Ovary (tissue), 10 donors: ENCODE measurements at places on chromosomes 3 and 15. TPM values are rescaled to one million over a fixed set of nuclear protein-coding genes. Genes with fewer than 3 reads are reported as not detected.

DNA sequence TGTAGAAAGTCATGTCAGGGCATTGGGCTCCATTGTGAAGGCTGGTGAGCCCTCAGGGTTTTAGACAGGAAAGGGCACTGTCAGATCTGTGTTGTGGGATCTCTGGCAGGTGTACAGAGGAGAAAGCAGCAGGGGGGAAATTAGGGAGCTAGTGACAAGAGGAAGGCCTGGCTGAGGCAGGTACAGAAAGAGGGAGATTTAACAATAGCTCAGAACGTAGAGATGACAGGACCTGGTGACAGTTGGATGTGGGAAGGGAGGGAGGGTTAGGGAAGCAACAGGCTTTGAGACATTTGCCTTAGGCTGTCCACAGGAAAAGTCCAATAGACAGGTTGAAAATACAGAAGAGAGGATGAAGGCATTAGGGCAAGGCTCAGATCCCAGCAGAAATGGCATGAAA, 288.1 kb downstream of the EPHB1 start:
- DNase-seq: no peak

CRABP1 gene
- polyA plus RNA-seq: 0.40 TPM

DLL4 gene
- polyA plus RNA-seq: 15.7 TPM

DNA sequence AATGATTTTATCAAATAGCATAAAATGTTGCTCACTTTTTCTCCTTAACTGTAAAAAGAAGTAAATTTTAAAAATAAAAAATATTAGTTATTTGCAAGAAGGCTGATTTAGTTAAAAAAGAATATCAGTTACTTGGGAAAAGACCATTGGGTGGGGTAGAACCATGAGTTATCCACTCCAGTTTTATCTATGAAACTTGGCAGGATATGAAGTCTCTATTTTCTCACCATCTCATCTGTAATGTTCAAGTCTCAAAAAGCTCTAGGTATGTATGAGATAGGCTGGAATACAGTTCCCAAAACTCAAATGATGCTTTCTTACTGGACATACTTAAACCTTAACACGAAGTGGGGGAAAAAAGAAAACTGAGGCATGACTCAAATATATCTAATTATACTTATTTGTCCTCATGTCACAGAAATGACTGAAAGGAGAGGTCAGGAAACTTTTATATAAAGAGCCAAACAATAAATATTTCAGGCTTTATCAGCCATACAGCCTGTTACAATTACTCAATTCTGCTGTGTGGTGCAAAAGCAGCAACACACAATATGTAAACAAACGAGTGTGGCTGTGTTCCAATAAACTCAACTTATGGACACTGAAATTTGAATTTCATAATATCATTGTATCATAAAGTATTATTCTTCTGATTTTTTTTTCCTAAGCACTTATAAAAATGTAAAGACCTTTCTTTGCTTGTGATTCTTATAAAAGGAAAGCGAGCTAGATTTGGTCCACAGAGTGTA, 131.8 kb downstream of the TBL1XR1 start:
- DNase-seq: no peak

ACTRT3 gene
- 1.5 TPM for polyA plus RNA-seq

DNA sequence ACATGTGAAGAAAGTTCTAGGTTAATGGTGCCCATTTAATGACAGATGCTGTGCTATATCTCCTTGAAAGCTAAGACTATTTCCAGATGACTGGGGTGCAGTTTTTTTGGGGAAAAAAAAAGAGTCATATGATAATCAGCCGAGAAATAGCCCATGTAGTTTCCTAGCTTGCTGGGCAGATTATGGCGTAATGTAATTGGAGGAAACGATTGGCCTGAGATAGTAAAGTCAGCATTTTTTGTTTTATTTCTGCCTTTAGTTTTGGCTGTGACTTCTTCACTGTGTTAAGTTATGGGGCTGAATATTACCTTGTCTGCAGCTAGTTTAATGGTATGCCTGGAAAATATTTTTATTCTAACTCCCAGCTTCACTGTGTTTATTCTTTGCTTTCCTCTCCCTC, 24.0 kb downstream of the PDHB start:
- no peak for DNase-seq

GRCh38 chr3:4218456-4219226, 84.5 kb upstream of the SETMAR start:
- DNase-seq: no peak

- DNase-seq: peak; percentile 74
Measured at GRCh38 chr3:9399746-9400145, 2.3 kb downstream of the SETD5 start.

DNA sequence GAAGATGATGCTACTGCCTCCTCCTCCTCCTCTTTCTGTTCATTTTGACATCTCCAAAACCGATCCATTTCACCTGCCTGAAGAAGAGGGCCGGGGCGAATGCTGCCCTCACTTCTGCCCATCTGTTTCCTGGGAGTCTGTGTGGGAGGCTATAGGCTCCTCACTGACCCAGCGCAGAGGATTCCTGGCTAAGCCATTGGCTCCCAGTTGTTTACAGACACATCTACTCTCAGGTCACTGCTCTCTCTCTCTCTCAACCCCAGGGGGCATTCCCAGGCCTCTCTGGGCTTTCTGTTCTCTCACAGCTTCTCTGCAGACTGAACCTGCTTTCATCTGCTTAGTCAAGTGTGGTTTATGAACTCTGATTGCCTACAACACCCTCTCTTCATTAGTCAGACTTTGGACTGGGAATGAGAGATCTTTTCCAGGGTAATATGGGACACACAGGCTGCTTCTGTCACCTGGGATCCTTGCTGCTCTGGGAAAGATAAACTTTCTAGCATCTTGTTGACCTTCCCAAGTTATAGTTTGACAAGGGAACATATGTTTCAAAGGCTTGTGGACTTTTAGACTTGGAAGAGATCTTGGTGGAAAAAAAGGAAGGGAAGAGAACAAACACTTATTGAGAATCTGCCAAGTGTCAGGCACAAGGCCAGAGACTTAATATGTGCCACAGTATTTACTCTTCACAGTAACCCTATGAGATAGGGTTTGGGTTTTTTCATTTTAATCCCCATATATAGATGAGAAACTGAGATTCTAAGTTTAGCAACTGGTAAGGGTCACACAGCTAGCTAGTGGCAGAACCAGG, 30.2 kb upstream of the USP3 start:
- DNase-seq: no peak
